EL (cell line): ENCODE measurements at places on chromosomes 7 and 10.
A peak's percentile ranks its signal among the peaks of the same experiment; 100 is the strongest.

- no peak for DNase-seq
Measured at GRCh38 chr10:75084834-75085384, 26.5 kb upstream of the SAMD8 start.

- no peak for DNase-seq
Measured at GRCh38 chr7:147859033-147859432, 731.5 kb upstream of the C7orf33 start.

DNA sequence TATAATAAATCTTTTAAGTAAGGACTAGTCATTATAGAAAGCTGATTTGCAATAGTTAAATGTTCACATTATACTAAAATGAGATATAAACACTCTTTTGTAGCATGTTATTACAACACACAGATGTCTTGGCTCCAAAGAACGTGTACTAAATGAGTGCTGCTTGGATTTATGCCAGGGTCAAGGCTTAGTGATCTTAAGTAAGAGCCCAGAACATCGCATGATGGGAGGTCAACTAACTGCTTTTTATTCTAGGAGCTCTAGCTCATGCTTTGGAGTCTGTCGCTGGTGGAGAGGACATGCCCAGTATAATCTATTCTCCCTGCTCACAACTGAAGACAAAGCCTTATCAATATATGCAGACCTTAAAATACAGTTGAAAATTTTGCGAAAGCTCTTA, 315.1 kb downstream of the BBS9 start:
- DNase-seq = no peak

DNA sequence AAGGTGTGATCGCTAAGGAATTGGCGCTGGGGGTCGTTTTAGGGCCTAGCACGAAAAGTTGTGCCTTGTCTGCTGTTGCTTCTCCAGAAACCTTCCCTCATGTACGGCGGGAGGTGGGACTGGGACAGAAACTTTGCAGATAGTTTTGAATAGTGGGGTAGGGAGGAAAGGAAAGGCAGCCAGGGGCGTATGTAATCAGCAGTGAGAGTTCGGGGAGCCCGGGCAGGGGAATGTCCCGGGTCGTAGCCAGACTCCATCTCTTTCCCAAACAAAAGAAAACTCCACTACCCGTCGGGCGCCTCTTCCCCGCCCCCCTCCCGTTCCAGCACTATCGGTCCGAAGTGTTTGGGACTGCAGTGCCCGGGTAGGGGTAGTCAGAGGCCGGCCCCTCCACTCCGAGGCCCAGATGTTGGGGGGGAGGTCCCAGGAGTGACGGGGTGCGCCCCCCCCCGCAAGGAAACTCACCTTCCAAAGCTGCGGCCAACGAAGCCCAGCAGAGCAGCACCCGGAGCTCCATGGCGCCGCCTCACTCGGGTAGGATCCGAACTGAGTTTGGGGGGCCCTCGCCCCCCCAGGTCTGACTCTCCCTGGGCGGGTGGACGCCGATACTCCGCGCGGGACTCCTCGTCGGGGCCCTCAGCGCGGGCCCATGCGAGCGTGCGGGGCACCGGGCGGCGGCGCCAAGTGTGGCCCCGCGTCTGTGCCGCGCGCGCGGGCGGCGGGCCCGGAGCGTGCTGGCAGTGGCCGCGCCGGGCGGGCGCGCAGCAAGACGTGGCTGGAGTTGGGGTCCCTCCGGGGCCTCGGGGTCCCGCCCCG, 601 bp downstream of the EPHB4 start:
- DNase-seq = peak; percentile 24

- DNase-seq = no peak
Measured at GRCh38 chr7:36635091-36635490, 89.2 kb downstream of the AOAH start.

GRCh38 chr7:1899951-1900762, 230.1 kb downstream of the ELFN1 start:
- DNase-seq = no peak

DNA sequence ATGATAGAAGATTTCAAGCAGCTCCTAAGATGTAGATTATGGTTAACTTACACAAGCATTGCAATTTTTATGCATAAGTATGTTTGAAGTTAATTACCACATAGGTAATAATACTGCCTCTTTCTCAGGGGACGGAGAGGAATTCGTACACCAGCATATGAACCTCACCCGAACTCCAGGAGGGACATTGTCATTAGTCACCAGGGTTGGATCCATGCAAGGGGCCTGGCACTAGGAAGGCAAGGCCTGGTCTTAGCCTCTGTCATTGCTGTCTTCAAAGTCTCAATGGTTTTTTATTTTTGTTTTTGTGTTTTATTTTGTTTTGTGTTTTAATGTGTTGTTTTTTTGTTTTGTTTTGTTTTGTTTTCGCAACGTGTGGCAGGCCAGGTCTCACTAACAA, 145.6 kb upstream of the PPP2R2D start:
- DNase-seq = no peak

GRCh38 chr10:49296836-49297235, 2.1 kb upstream of the C10orf71 start:
- DNase-seq = no peak

GRCh38 chr7:14745076-14745475, 157.5 kb downstream of the DGKB start:
- DNase-seq = no peak

- no peak for DNase-seq
Measured at GRCh38 chr10:56383806-56384205, 22.7 kb upstream of the ZWINT start.
